ENCODE measurements at places on chromosomes 16 and 17.

DNA sequence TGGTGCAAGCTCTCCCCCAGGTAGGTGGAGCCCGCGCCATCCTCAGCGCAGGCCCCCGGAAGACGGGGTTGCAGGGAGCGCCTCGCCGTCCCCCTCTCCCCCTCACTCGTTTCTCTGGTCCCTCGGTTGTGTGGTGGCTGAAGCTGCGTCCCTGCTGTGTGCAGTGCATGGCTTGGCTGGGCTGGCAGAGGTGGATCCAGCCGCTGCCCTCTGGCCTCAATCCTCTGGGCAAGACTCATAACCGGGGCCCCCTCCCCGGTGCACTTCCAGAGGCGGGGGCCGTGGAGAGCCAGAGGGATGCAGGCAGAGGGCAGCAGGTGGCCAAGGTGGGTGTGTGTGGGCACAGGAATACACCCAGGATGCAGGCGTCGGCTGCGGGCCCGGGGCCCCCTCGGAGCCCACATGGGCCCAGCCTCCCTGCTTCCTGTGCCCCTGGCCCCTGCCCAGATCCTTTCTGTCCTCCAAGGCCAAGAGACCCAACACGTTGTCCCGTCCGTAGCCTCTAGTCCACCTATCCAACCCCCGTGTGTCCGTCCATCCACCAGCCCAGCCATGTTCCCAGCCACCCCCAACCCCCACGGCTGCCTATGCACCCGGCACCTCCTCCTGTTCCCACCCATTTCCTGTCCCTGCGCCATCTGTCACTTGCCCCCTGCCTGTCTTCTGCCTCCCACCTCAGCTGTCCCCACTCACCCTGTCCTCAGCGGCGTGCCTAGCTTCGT is 9.3 kb downstream of the TPSG1 start:
- no peak for DNase-seq

GRCh38 chr16:89737341-89738071 is 16.2 kb downstream of the ZNF276 start:
- DNase-seq = no peak

- DNase-seq = no peak
Measured at GRCh38 chr16:27951489-27952120, 111.9 kb downstream of the GSG1L start.

- no peak for DNase-seq
Measured at GRCh38 chr16:88768071-88768783, 16.8 kb downstream of the PIEZO1 start.

DNA sequence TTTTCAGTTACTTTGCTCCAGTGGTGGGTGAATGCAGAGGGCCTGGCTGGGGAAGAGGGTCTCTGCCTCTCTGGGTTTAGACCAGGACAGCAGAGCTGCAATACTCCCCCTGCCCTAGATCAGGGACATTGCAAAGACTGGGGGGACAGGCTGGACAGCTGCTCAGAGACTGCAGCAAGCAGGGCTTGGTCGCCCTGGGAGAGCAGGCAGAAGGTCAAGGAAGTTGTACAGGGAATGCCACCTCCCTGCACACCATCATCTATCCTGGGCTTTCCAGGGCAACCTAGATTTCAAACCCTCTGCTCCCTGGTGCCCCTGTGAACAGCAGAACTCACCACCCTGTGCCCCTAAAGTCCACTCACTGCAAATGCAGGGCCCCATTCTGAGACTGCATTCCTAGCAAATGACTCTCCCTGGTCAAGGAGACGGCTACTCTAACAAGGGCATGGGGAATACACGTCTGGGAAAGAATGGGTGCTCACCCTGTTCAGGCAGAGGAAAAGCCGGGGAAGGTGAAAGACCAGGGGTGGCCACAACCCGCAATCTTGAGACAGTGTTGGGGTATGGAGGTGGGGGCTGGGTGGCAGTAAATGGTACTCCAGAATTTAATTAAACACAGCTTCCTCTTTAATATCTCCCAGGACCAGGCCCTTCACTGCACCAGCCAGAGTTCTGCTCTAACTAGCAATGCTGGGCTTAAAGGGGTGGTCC is 1.0 kb downstream of the KIFC3 start:
- DNase-seq = no peak

DNA sequence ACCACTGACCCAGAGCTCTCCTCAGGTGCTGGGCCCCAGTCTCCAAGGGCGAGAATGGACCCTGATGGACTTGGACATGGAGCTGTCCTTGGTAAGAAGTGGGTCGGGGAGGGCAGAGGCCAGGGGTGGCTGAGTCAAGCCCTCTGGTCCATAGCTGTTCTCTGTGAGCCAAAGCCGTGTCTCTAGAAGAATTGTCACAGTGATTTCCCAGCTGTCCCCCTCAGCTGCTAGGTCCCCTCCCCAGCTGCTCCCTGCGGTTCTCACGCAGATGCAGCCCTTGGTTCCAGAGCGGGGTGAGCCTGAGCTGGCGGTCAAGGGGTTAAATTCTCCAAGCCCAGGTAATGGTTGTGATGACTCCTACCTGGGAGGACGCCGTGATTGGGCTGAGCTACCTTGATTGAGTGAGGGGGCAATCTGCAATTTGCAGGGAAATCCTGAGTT is 1.3 kb upstream of the NOL3 start:
- DNase-seq = no peak

GRCh38 chr17:69480245-69480644 is 65.7 kb downstream of the MAP2K6 start:
- no peak for DNase-seq

DNA sequence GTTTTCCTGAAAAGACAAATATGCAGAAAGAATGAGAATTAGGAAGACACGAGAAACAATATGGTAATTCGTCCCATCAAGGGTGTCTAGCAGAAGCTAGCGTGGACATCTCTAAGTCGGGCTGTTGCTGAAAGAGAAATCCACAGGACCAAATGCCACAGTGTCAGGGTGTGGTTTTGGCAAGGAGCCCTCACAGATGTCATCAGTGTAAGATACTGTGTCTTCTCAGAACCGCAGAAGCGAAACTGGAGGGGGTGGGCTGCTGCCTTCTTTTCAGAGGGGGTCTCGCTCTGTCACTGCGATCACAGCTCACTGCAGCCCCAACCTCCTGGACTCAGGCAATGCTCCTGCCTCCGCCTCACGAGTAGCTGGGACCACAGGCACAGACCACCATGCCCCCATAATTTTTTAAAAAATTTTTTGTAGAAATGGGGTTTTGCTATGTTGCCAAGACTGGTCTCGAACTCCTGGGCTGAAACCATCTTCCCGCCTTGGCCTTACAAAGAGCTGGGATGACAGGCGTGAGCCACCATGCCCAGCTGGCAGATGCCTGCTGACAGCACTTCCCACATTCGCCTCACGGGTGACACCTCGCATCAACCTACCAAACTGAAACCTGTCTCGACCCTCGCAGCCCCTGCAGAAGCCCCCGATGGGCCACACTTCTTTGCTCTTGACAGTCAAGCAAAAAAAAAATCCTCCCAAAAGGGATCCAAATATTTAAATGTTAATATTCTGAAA is 26.2 kb downstream of the TRAP1 start:
- DNase-seq = no peak

GRCh38 chr17:57135789-57136291 is 50.8 kb downstream of the AKAP1 start:
- DNase-seq = no peak

DNA sequence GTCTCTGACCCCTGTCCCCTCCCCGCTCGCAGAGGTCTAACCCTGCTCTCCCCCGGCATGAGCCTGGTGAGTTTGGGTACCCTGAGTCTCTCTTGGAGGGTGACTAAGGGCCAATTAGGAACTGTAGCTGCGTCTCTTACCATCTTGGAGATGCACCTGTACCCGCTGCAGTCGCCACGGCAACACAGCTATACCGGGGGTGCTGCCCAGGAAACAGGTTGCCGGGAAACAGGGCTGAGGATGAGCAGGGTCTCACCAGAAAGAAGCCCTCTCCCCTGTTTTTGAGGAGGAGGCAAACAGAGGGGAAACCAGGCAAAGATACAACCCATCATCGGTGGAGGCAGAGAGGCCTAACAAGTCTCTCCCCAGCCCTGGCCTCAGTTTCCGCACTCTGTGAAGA is 140.2 kb downstream of the TMEM132E start:
- no peak for DNase-seq

GRCh38 chr17:6040504-6040903 is 29.7 kb upstream of the WSCD1 start:
- DNase-seq = no peak

DNA sequence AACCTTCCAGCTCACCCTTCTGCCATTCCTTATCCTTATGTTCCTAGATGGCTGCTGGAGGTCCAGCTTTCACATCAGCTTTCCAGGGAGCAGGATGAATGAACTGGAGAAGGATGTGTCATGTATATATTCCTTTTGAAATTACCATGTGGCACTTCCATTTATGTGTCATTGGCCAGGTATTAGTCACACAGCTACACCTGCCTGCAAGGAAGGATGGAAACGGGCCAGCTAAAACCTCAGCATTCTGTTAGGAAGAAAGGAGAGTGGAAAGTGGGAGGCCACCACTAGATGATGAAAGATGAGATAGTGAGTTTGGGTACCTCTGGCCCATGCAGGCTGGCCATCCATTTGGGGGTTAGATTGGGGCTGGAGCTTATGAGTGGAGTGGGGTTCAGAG is 67.5 kb downstream of the KSR1 start:
- DNase-seq = no peak

- DNase-seq = no peak
Measured at GRCh38 chr16:80174416-80174815, 366.4 kb upstream of the DYNLRB2 start.

DNA sequence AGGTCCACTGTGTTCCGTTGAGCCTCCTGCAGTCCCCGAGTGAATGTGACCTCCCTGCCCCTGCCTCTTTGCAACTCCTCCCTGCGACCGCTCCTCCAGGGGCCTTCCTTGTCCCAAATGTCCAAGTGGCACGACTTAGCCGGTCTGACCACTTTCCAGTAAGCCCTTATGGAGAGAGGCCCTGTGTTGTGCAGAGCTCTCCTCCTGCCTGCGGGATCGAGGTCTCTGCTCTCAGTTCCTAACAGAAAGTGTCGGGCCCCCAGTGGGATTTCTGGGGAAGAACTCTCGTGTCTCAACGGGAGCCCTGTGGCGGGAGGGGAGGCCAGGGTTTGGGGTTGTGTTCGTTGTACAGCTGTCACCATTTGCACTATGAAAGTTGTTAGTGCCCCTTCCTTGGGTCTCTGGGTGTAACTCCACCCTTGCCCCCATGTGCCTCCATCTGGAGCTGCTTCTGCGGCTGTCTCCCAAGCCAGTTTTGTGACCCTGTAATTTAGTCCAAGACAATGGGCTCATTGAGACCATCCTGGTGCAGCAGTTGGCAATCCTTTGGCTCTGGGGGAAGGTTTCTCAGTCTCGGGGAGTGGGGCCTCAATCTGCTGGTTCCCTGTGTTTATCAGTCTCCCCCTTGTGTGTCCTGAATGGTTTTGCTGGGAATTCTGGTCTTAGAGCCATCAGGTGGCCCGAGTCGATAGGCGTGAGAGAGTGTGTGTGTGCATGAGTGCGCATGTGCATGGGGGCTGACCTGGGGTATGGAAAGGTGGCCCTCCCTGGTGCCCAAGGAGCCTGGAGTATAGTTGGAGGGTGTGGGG is 234.5 kb downstream of the SEC14L1 start:
- DNase-seq = no peak

DNA sequence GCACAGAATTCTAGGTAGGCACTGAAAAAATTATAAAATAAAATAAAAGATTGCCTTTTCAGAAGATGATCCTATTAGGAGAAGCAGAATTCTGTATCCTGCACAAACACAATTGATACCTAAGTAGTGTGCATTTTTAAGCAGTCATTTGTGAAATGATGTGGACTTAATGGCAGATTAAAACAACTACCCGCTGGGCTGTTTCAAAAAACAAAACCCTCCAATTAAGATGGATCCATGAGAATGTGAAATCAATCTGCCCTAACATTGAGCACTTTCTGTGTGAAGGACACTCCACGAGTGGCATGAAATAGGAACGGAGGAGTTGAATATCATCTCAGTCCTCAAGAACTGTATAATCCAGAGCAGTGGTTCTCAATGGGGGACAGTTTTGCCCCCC is 1012.8 kb upstream of the EEF2KMT start:
- DNase-seq = no peak

GRCh38 chr17:50675627-50676026 is 32.1 kb downstream of the ANKRD40 start:
- DNase-seq = no peak

DNA sequence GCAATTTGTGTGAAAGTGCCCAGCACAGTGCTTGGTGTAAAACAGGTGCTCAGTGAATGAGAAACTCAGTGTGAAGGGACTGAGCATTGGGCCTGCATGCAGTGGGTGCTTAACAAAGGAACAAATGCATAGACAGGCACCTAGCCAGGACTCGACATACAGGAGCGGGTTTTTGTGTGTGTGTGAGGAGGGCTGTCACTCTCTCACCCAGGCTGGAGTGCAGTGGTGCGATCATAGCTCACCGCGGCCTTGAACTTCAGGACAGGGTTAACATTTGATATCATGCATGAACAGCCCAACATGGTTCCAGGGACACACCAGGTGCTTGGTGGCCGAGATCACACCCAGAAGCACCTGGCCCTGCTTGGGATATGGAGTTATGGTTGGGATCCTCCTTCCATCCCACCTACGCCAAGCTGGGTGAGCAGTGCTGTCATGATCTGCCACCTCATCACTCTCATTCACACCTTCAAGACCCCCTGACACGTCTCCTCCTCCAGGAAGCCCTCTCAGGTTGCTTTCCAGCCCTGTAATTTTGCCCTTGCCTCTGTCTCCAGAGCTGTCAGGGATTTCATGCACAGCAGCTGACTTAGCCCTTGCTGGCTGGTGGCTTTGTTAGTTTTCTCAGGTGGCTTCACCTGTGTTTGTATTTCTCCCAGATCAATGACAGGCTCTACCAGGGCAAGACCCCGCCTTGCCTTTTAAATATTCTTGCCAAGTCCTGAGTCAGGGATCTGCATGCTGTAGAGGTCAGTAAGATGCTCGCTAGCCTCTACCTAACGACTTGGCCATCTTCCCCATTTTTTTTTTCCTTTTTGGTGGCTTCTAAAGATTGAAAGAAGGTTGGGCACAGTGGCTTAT is 66.4 kb downstream of the OR1D5 start:
- DNase-seq = no peak

DNA sequence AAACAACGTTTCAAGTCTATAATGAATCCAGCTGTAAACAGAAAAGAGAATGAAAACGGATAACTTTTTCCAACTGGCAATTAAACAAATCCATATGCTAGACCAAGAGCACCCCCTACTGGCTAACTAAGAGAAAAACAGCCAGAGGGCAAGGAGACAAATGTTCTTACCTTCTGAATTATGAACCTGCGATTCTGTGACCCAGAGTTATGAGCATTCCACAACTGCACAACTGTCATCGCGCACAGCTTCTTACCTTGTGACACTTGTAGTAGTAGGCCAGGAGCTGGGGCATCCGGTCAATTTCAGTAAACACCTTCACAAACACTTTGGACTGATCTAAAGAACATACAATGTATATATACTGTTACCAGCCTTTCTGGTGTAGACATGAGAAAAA is 18.6 kb downstream of the COG7 start:
- peak; percentile 77 for DNase-seq

GRCh38 chr17:39969375-39969774 is 6.6 kb downstream of the GSDMA start:
- DNase-seq = no peak

DNA sequence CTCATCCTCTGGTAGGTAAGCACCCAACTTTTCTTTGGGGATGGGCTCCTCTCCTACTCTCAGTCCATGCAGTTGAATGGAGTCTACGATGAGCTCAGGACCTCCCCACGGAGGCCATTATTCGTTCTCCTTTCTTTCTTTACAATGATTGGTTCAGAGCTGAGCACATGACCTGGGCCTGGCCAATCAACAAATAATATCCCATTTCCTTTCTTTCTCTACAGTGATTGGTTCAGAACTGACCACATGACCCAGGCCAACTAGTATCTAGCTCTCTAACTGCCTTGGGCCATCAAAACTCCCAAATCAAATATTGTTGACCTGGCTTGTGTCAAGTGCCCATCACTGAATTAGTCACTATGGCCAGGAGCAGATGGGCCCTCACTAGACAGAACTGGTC is 129.2 kb downstream of the USP31 start:
- no peak for DNase-seq
